ENCODE measurements at places on chromosomes 4 and X. TPM values are rescaled to one million over a fixed set of nuclear protein-coding genes. Genes with fewer than 3 reads are reported as not detected.

- peak; percentile 81 for DNase-seq
Measured at GRCh38 chr4:105619188-105619931, 66.9 kb downstream of the ARHGEF38 start.

DNA sequence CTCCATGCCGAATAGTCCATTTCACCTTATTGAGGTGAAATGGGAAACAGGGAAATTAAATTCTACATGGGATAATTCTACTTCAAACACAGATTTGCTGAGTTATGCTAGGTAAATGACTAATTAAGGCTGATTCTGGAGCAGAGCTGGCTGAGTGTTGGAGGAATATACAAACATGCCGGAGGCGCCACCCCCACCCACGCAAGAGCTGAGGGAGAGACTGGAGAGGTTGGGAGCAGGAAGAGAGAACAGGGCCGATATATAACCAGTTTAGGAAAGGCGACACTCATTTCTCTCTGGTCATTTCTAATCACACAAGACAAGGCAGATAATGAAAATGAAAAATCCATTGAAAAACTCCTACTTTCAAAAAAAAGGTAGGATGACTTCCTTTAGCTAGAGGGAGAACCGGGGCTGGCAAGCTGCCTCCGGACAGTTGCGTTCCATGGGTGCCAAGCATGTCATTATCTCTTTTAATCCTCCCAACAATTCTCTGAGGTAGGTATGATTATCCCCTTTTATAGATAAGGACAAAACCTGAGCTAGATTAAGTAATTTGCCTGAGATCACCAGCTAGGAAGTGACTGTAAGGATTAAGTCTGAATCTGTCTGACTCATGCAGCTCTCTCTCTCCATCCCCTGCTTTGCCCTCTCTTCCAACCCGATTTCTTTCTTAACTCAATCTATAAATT is 27.6 kb upstream of the CFAP299 start:
- DNase-seq: no peak

DNA sequence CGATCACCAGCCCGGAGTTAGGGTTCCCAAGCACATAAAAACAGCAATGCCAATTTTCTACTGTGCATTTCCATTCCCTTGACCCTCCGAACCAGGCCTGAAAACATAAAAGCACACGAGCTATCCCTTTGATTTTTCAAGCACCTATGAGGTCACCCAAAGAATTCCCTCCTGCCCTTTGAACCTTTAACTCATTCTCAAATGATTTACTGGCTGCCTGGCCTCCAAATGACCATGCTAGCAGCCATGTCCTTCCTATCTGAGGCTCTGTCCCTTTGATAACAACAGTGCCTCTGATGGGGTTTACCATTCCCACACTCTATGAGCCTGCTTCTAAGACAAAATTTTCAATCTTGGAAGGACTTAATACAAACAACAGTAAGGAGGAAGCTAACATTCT is 15.2 kb downstream of the SHROOM4 start:
- DNase-seq: no peak

- DNase-seq: no peak
Measured at GRCh38 chrX:96763608-96764007, 79.0 kb downstream of the DIAPH2 start.

The TGIF2LX gene
- not detected for total RNA-seq

The C1QTNF7 gene
- 3.1 TPM for total RNA-seq

The RPL10 gene
- 1,898 TPM for total RNA-seq

Measured in left ventricle myocardium superior (tissue), 1 donor.